NCI-H69 (cell line): ENCODE measurements at places on chromosomes 3 and 15.

DNA sequence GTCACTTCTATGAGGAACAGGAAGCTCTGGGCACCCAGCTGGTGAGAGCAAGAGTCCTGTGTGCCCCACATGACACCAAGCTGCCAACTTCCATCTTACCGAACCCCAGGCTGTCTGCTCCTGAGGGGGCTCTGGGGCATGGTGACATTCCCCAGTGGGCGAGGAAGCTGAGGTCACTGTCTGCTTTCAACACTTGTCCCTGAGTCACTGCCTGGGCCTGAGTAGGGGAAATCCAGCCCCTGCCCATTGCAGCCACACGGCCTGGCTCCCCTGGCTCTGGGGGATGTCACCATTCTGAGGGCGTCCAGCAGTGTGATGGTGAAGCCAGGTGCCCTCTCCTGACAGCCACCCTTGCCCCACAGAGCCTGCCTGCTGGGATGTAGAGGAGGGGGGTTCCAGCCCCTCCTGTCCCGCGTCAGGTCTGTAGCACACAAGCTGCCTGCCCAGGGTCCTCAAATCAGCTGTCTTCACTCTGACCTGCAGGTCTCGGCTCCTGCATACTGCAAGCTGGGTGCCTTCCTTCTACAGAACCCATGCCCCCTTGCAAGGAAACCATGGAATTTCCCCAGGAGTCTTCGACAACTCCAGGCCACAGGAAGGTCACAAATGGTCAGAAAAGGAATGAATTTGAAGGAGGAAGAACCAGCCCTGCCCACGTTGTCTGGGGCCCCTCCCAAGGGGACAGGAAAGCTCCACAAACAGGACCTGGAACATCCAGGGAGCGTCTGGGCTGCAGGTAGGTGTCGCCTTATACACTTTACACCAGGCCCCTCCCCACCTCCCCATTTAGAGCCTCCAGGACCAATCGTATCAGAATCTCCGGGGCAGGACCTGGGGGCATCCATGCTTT is 69.9 kb upstream of the GATM start:
- no peak for DNase-seq

DNA sequence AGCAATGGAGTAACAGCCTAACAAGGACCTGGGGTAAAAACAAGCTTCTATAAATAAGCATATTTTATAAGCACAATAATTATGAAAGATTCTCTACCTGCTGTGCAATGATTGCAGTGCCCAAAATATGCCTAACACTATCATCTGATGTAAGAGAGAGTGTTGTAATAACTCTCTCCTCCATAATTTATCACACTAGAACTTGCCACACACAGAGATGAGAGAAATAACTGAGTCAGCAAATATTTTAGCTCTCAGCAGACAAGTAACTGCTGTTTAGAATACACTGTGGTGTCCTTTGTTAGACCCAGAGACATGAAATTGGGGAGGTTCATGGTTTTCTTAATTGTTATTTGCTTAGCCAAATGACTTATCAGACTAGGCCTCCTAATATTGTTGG is 105.3 kb upstream of the ACP3 start:
- DNase-seq = no peak

DNA sequence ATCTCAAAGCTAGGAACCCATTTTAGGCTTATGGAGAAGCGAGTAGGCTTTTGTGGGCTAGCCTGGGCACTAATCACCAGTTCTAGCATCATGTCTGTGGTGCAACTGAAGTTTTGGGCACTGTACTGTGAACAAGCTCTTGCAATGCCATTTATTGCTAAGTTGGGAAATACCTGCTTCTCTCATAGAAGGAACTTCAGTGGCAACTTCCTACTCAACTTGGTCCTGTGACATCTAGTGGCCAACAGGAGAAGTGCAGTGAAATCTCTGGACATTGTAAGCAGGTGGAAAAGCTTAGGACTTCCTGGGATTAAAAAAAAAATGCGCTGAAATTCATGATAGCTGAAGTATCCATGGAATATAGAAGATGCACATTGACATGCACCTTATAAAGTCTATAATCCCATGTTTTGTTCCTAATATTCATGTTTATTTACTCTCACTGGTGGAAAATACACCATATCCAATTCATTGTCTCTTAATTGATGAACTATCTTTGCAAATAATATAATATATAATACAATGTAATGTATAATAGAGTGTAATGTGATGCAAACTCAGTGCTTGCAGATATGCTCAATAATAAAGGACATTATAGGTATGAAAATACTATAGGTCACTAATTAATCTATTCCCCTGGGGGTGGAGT is 6.5 kb upstream of the ALDH1A3 start:
- DNase-seq = peak; percentile 73

DNA sequence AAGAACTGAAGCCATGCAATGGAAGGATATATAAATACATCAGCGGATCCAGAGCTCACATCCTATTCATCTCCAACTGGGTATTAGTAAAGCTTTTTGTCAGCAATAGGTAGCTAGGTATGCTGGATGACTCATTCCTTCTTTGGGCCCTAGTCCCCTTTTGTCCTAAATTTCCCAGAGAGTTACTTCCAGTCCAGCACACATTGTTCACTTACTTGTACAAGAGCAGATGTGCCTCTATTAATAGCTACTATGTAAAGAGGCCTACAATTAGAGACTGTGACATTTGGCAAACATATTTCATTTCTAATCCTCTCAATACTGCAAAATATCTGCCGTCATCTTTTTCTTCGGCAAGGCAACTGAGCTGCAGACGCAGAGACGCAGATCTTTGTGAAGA is 1.7 kb upstream of the SLC4A7 start:
- DNase-seq = peak; percentile 76

- no peak for DNase-seq
Measured at GRCh38 chr15:81755626-81756025, 290.2 kb downstream of the MEX3B start.

- peak; percentile 3 for DNase-seq
Measured at GRCh38 chr3:87200060-87200647, 27.0 kb upstream of the CHMP2B start.

DNA sequence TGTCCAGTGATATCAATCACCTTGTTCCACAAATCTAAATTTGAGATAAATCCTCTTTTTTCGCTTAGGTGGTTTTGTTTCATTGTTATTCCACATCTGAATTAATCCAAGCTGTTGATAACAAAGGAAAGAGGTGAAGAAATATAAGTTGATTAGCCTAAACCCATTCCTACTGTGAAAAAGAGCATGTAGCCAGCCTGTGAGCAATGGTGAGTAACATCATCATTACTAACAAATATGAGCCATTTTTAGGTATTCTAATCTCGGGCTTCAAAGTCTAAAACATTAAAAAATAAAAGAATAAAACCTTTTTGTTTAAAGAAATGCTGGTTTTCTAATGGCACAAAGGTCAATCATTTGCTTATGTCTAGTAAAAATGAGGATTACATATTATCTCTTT is 52.1 kb upstream of the P3H2 start:
- no peak for DNase-seq

DNA sequence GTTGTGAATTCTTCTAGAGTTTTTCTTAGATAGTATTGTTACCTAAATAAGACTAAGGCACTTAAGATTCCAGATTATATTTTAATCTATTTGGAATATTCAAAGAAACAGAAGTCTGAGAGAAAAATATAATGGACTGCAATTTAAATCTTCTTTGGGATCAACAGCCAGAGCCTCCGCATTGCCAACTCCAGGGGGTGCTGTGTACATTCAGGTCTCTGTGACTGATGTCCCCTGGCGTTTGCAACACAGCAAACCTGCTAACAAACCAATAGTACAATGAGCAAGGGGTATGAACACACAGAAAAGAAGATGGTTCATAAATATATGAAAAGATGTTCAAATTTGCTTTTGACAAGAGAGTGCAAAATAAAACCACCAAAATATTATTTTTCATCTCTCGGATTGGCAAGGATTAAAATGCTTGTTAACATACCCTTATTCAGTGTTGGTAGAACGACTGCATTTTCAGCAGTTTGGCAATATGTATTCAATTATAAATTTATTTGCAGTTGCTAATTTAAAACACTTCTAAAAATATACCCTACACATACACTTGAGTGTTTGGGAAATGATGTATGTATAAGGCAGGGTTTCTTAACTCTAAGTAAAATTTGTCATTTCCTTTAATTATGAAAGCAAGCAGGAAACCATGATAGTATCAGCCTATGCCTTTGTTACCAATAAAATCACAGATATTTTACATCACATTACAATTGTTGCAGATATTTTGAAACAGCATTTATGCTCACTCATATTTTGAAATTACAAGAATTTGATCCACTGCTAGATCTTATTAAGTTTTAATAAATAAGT is 16.1 kb upstream of the TM4SF1 start:
- peak; percentile 77 for DNase-seq

DNA sequence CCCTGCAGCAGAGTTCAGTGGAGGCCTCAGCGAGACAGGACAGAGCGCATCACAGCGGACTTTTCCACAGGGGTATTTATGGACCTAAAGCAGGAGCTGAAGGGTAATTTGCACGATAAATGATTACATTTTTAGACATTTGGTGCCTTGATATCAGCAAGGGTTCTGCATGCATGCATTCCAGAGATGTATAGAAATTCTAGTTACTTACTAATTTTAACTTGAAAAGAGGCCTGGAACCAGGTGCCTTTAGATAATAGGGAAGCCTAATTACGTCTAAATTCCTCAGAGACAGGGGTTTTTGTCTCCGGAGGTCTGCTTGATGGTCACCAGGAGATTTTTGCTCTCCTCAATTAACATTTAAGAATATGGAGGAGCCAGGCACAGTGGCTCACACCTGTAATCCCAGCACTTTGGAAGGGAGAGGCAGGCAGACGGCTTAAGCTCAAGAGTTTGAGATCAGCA is 79.8 kb upstream of the MFGE8 start:
- DNase-seq = no peak

- DNase-seq = no peak
Measured at GRCh38 chr3:186365202-186365974, 3.4 kb upstream of the DGKG start.

DNA sequence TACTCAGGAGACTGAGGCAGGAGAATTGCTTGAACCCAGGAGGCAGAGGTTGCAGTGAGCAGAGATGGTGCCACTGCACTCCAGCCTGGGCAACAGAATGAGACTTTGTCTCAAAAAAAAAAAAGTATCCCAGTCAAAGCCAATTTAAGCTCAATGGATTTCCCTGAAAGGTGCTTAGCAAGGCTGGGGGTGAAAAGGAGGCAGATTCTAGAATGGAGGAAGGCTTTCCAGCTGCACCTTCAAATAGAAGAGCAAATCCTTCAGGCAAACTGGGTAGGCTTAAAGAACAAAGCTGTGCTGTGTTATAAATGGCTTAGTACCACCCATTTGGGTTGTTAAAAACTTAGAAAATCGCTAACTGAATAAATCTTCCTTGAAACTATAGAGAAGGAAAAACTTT is 3.0 kb upstream of the IFT57 start:
- DNase-seq = peak; percentile 21

GRCh38 chr3:81363816-81364215 is 397.6 kb downstream of the GBE1 start:
- no peak for DNase-seq

GRCh38 chr3:177150970-177151627 is 46.2 kb downstream of the TBL1XR1 start:
- DNase-seq = peak; percentile 60

DNA sequence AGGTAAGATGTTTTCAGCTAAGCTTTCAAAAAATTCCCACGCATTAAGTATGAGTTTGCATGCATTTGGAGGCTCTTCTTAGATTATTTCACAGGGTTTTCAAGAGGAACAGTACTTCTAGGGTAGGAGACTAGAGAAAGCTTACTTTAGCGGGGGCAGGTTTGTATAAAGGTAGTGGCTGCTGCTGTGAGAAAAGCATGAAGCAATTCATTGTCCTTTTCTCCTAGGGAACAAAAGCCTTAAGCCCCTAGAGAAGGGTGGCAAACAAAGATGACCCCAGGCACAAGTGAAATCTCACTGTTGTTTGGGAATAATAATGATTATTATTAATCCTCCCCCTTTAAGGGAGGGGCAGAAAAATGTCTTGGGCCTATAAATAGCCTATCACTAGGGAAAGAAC is 310.7 kb downstream of the DIPK2A start:
- DNase-seq = peak; percentile 7

- DNase-seq = peak; percentile 16
Measured at GRCh38 chr15:80636675-80637074, 58.4 kb upstream of the ABHD17C start.

GRCh38 chr15:28881170-28881569 is 4.6 kb upstream of the APBA2 start:
- DNase-seq = no peak

GRCh38 chr3:193207290-193208273 is 33.4 kb upstream of the PLAAT1 start:
- DNase-seq = no peak

GRCh38 chr3:72379500-72380187 is 468.6 kb downstream of the SHQ1 start:
- DNase-seq = peak; percentile 71

- DNase-seq = no peak
Measured at GRCh38 chr3:10047876-10048275, 21.6 kb downstream of the FANCD2 start.

- DNase-seq = no peak
Measured at GRCh38 chr3:52620580-52620979, 65.1 kb downstream of the PBRM1 start.

DNA sequence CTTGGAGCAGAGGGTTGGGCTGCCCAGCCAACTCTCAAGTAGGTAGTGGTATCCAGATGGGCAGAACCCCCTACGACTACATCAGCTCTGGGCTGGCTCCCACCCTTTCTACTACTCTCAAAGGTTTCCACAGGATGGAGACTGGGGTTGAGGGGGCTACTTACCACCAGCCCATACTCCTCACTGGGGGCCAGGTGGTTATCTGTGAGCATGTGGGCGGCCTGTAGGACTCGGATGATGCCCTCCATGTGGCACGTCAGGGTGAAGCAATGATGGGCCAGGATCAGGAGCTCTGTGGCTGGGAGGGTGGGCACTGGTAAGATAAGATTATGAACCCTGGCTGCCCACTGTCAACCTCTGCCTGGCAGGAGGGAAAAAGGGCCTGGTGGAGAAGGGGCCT is 33.4 kb downstream of the EIF3J start:
- DNase-seq = no peak

GRCh38 chr3:45683417-45684326 is 5.5 kb upstream of the SACM1L start:
- DNase-seq = no peak

DNA sequence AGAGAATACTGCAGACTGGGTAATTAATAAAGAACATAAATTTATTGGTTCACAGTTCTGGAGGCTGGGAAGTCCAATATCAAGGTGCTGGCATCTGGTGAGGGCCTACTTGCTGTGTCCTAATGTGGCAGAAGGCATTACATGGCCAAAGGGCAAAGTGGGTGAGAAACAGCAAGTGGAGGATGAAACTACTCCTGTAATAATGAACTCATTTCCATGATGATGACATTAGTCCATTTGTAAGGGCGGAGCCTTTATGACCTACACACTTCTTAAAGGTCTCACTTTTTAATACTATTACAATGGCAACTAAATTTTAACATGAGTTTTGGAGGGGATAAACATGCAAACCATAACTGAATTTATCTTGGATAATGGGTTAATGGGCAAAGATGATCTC is 139.6 kb upstream of the SGO1 start:
- no peak for DNase-seq
